ENCODE measurements at places on chromosomes 1 and 21. TPM values are rescaled to one million over a fixed set of nuclear protein-coding genes. Genes with fewer than 3 reads are reported as not detected.

- peaks cover 27% of the 10 kb centered on the region for H3K4me1 ChIP-seq
- H3K4me3 ChIP-seq: no peak overlapping the region
- no peaks in the 10 kb centered on the region for H3K36me3 ChIP-seq
- DNase-seq: no peak
- no peak overlapping the region for H3K27ac ChIP-seq
These were observed 22.1 kb upstream of the NCF2 start for GRCh38 chr1:183612407-183612806.

- DNase-seq: no peak
- H3K4me1 ChIP-seq: peaks cover 9% of the 10 kb centered on the region
- no peaks in the 10 kb centered on the region for H3K36me3 ChIP-seq
- no peak overlapping the region for H3K27ac ChIP-seq
- no peak overlapping the region for H3K4me3 ChIP-seq
These were observed 22.7 kb downstream of the PLEKHA6 start for GRCh38 chr1:204337036-204337429.

DNA sequence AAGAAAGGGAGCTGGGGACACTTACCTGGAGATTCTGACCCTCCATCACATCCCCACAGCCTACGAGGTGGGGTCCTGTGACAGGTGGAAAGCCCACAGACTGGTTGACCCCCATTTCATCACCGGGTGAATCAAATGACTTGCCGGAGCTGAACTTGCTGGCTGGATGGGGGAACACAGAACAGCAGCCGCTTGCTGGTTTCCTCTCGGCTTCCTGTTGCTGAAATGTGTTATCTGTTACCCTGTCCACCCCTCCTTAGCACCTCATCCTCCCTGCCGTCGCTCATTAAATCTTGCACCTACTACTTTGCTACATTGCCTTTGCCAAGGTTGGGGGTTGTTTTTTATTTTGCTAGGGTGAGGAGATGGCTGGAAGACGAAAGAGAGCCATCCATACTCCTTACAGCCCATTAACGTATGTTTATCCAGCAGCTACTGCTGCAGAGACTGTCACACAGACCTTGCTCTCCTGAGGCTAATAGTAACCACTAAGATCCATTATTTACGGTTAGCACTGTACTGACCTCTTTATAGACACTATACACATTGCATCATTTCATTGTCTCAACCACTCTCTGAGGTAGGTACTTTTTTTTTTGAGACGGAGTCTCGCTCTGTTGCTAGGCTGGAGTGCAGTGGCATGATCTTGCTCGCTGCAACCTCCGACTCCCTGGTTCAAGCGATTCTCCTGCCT is 7.0 kb downstream of the PAFAH2 start:
- H3K27me3 ChIP-seq: no peaks in the 10 kb centered on the region
- H3K4me1 ChIP-seq: peaks cover 38% of the 10 kb centered on the region
- H3K4me3 ChIP-seq: no peak overlapping the region
- DNase-seq: no peak
- peaks cover 27% of the 10 kb centered on the region for H3K36me3 ChIP-seq

DNA sequence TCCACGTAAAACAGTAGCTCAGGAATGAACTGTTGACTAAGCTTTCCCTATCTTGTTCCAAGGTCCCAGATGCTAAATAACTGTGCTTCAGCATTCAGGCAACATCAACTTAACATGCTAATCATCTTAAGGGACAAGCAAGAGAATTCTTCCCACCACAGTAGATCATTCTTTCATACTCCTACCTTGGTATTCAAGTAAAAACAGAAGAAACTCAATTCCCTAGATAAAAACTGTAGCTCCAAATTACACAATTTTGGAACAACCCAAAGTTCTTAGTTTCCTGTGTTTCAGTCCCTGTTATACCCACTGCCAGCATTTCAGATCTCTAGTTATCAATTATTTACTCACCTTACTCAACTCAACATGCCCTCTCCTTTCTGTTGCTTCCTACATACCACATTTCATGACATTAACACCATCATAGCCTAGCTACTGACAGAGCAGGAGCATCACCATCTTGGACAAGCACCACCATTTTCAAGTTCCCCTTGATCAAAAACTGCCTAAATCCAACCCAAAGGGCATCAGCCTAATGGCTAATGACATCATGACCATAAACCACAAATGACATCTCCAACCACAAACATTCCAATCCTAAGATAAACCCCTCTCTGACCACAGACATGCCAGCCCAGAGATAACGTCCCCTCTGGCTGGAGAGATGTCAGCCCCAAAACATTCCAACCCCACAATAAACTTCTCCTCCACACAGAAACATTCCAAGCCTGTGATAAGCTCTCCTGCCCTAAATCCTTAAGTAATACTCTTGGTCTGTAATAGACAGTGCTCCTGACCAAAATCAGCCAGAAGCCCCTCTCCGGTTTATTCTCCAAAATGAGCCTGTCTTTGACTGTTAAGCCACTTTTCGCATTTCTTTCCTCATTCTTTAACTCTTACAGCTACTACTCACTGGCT is 191.2 kb downstream of the RERE start:
- no peak for DNase-seq
- H3K36me3 ChIP-seq: peaks cover 4% of the 10 kb centered on the region
- no peak overlapping the region for H3K27ac ChIP-seq
- H3K27me3 ChIP-seq: no peaks in the 10 kb centered on the region
- H3K4me1 ChIP-seq: peaks cover 61% of the 10 kb centered on the region
- no peak overlapping the region for H3K4me3 ChIP-seq

- no peak overlapping the region for H3K27ac ChIP-seq
- H3K36me3 ChIP-seq: no peaks in the 10 kb centered on the region
- no peaks in the 10 kb centered on the region for H3K27me3 ChIP-seq
- H3K4me1 ChIP-seq: peaks cover 50% of the 10 kb centered on the region
These were observed 119.8 kb downstream of the GALNT2 start for GRCh38 chr1:230186874-230187273.

DNA sequence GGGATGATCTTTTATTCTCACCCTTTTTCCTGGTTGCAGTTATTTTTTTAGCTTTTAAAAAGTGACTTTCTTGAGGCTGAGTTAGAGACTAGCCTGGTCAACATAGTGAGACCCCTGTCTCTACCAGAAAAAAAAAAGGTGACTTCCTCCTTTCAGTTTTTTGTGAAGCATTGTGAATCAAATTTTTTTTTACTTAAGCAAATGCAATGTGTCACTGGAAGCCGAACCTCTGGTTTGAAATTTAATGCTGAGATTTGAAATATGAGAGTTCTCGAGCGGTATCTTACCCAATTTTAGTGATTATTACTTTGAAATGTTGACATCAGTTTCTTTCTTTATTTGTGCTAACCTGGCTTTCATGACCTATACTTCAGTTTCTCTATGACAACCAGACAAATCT is 3.6 kb downstream of the CAP1 start:
- H3K4me3 ChIP-seq: no peak overlapping the region
- H3K27me3 ChIP-seq: no peaks in the 10 kb centered on the region
- no peak for DNase-seq
- H3K4me1 ChIP-seq: peaks cover 96% of the 10 kb centered on the region
- H3K27ac ChIP-seq: no peak overlapping the region
- H3K36me3 ChIP-seq: peaks cover 7% of the 10 kb centered on the region

DNA sequence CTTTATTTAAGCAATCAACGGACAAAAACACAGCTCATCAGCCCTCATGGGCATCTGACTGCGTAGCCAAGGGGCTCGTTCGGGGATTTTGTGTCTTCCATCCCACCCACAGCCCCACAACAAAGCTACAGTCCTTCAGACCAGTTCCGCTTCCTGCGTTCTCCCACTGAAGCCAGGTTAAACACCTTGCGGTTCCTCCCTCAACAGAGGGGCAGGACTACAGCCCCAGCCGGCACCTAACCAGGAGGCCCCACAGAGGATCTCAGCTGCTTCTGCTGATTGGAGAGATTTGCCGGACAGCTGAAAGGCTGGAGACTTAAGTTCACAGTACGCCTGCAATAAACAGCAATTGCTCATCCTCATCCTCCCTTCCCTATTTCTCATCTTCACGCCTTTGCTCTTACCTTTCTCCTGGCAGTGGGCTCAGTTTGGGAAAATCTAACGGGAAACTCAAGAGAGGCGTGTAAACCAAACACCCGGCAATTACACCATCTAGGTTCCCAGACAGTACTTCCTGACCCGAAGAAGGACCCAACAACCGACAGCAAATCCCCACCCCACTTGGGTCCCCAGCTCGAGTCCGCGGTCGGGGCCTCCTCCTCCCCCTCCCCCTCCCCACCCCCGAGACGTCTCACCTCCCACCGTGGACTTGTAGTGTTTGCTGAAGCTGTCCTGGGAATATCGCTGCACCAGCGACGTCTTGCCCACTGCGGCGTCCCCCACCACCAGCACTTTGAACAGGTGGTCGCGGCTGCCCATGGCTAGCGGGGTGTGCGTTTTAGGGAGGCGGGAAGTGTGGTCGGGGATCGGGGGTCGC is 876 bp downstream of the RAB29 start:
- peak overlapping the region; percentile 85 for H3K4me3 ChIP-seq
- peak overlapping the region; percentile 60 for H3K27ac ChIP-seq
- no peak for DNase-seq
- H3K4me1 ChIP-seq: peaks cover 20% of the 10 kb centered on the region
- no peaks in the 10 kb centered on the region for H3K27me3 ChIP-seq

DNA sequence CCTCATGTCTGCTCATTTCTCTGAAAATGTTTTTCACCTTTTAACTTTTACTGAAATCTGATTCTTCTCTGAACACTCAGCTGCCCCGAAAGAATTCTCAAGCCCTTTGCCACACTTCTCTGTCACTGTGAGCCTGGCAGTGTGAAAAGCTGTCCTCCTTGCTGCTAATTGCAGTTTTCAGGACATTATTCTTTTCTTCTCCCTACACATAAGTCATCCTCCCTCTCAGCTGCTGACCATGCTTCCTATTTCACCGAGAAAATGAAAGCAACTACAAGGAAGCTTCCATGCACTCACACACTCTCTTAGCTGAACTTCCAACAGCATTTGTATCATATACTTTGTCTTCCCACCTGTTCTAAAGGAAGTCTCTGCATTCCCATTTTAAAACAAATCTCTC is 15.8 kb downstream of the OLFM3 start:
- no peak overlapping the region for H3K4me3 ChIP-seq
- H3K4me1 ChIP-seq: no peaks in the 10 kb centered on the region
- H3K27me3 ChIP-seq: no peaks in the 10 kb centered on the region
- DNase-seq: no peak
- H3K36me3 ChIP-seq: no peaks in the 10 kb centered on the region

DNA sequence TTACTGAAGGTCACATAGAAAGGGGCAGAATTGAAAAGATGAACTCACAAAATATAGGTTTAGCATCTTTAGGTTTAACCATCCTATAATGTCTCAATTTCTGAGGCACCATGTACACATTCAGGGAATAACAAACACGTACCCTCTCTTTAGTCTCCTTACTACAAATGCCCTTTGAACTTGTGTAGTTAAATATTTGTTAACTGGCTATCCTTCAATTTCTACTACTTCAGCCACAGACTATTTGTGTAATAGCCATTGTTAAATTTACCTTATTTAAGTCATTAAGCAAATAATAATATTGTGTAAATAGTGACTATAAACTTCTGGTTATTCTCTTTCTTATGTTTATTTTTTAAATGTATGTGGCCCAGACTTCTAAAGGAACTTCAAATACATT is 600.5 kb downstream of the KCNT2 start:
- H3K36me3 ChIP-seq: no peaks in the 10 kb centered on the region
- H3K4me1 ChIP-seq: no peaks in the 10 kb centered on the region
- H3K27me3 ChIP-seq: no peaks in the 10 kb centered on the region
- DNase-seq: no peak
- no peak overlapping the region for H3K4me3 ChIP-seq

- no peaks in the 10 kb centered on the region for H3K27me3 ChIP-seq
- no peak overlapping the region for H3K4me3 ChIP-seq
- no peak for DNase-seq
- H3K27ac ChIP-seq: no peak overlapping the region
These were observed 15.5 kb upstream of the MAP3K7CL start for GRCh38 chr21:29114765-29115500.

DNA sequence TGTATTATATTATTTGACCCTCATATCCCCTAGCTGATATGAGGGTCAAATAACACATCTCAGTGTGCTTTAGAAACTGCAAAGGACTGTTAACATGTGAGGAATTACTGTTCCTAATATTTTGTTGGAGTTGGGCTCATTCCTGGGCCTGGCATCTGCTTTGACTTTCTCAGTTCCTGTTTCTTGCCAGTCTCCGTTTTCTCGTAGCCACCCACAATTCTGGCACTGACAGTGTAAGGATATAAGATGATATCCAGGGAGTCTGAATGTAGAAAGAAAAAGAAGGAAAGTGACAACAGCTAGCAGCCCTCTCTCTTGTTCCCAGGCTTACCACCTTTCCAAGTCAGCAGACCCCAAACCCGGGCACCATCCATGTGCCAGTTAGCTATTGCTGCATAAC is 54.4 kb upstream of the SCMH1 start:
- peaks cover 4% of the 10 kb centered on the region for H3K4me1 ChIP-seq
- H3K4me3 ChIP-seq: no peak overlapping the region
- H3K36me3 ChIP-seq: no peaks in the 10 kb centered on the region
- no peak for DNase-seq
- no peak overlapping the region for H3K27ac ChIP-seq

DNA sequence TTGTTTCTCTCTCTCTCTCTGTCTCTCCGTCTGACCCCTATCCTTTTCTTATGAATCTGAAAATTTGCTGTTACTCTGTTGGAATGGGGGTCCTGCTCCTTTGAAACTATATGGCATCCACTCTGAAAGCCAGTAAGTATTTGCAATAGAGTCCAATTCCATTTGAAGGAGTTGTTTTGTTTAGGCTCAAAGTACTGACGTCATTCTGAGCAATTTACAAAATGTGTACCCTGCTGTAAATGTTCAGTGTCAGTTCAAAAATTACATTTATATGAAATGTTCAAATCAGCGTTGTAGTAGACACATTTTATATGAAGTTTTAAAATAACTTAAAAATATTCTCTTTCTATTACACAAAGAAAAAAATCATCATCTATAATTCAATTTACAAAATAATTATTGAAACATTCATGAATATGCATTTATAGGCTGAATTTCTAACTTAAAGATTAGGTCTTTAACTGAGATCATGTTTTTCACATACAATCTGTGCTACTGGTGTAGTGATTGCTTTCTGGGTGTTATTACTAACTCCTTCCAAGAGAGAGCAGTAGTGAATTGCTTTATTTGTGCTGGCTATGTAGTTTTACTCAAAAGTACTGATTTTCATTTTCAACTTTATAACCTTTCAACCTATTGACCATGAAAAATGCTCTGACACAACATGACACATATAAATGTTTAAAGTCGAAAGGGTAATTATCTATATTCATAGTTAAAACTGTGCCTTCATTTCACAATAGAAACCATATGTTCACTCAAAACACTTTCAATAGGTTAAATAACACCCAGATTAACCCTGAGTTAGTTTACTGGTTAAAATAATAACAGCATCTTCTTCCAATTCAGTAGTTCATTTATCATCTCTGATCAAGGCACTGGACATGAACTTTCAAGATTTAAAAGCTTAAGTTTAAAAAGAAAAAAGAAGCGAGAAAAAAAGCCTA is 253.1 kb upstream of the ADGRL4 start:
- H3K27me3 ChIP-seq: no peaks in the 10 kb centered on the region
- no peak overlapping the region for H3K4me3 ChIP-seq
- no peaks in the 10 kb centered on the region for H3K4me1 ChIP-seq
- DNase-seq: no peak
- H3K27ac ChIP-seq: no peak overlapping the region

C1orf53 gene
- total RNA-seq: 7.8 TPM

PLEKHN1 gene
- total RNA-seq: not detected

C8A gene
- not detected for total RNA-seq

TFAP2E gene
- 0.30 TPM for total RNA-seq

VWA1 gene
- 13.7 TPM for total RNA-seq

PARS2 gene
- total RNA-seq: 5.1 TPM

BCL2L15 gene
- total RNA-seq: not detected

C21orf91 gene
- 10.2 TPM for total RNA-seq

All from left ventricle myocardium inferior (tissue), 1 donor.